G401 (cell line): ENCODE measurements at places on chromosomes 1 and 21.
A peak's percentile ranks its signal among the peaks of the same experiment; 100 is the strongest.

DNA sequence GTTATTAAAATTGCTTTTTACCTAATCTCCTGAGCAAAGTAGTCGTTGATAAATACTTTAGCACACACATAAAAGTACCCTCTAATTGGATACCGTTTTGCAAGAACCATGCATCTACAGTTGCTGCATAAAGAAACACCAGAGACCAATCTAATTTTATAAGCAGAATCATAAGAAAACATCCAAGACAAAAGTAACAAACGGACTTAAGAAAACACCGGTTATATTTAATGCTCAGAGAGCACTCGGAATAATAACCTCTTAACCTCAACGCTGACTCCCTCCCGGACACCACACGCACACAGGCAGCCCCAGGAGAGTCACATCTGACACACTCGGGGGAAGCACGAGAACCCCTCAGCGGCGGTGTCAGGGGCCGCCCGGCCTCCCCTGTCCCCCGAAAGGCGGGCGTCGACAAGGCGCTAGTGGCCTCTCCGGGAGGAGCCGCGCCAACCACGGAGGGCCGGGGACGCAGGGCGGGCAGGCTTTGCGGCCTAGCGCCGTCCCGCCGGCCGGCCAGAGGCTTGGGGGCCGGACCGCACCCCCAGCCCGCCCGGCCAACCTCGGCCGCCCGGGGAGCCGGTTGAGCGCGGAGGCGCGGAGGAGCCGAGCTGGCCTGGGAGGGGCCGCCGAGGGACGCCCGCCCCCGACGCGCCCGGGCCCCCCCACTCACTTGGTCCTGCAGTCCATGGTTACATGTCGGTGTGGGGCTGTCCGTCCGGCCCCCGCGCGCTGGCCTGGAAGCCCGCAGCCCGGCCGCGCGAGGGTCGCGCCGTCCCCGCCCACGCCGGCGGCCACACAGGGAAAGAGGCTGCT lies 606 bp downstream of the DENND1B start:
- peak; percentile 23 for DNase-seq

GRCh38 chr1:53413175-53414001 lies 45.8 kb upstream of the DMRTB1 start:
- no peak for DNase-seq

- DNase-seq = no peak
Measured at GRCh38 chr21:38438462-38438893, 59.8 kb downstream of the ERG start.

- no peak for DNase-seq
Measured at GRCh38 chr1:204692325-204692840, 6.8 kb upstream of the LRRN2 start.

DNA sequence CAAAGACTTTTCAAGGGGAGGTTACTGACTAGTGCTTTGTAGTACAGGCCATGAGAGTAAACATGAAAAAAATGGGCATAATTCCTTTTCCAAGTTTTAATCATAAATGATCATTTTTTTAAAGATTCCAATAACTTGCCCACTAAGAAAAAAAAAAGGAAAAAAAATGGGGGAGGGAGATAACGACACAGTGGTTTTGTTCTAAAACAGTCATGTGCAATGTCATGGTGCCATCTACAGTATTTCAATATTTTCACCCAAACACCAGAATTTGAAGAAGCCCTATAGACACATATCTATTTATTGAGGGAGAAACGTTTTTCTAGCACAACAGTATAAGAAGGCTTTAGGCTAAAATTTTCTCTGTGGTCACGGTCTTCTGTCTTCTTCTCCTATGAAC lies 250.2 kb downstream of the LTN1 start:
- no peak for DNase-seq

DNA sequence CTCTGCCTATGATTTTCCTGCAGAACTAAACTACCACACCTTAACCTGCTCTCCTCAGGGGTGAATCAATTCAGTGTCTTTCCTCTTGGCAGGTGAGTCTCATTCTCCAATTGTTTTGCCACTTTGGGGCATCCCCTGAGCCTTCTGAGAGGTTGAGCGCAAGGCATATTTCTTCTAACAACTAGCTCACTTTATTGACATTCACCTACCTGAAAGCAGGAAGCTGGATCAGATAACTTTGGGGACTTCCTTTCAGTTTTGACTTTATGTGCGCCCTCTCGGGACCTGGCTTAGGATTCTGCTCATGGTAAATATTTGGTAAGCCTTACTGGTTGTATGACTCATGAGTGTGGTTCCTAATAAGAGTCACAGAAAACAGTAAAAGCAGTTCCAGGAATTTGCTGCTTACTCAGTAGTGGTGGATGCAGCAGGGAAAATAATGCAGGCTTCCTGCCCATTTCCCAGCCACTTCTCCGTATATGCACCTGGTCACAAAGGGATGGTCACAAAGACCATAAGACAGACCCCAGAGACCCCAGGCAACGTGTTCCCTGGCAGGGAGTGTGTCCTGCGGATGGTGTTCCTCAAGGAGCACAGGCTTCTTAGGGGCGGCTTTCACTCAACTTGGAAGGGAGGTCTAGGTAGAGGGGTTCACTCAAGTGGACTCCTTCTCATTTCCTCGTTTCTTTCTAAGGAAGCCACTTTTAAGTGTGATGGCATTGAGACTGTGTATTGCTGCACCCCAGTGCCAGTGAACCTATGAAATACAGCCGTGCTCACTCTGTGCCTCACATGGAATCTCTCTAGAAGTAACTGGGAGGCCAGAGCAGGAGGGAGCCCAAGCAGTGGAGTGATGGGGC lies 22.0 kb upstream of the BATF3 start:
- no peak for DNase-seq

DNA sequence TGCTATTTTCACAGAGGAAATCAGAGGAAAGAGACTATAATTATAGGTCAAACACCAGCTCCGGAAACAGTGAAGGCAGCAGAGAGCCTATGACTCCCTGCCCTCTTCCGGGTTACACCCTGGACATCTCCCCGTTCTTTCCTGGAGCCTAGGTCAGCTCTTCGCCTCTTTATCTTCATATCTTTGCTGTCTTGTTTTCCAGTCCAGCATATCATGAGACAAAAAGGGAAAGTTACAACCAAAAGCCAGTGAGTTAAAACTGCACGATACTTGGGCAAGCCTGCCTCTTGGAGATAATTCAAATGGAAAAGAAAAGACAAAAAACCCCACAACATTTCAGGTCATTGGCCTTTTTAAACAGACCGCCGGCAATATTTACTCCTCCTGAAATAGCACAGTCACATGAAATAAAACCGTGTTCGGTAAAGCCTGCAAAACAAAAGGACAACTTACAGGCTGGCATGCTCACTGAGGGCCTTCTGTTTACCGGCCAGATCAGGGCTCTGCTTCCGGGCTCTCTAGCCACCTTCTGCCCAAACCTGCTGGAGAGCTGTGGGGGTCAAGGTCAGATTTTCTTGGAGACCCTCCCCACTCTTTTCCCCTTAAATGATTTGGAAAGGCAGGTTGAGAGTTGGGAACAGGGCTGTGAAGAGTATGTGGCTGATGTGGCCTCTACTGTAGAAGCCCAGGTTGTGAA lies 42.8 kb upstream of the PPP2R5A start:
- no peak for DNase-seq
